ENCODE measurements at places on chromosomes 13 and 19.

- no peak for DNase-seq
Observed at GRCh38 chr19:34808566-34808965, 35.6 kb upstream of the ZNF599 start.

DNA sequence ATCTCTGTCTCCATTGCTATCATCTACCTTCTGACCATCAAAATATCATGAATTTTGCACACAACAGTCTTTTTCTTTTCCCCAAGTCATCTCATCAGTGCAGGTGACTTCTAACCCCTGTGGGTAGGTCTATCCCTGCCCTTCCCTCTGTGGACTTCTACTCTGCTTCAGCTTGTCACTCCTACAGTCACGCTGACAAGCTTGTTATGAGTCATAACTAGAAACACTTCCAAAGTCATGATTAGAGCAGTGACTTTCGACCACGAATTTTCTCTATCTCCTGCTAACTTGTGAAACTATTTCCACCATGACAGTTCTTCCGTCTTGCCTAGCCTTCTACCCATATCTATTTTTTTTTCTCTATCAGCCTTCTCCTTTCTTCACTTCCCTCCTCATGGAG, 343.7 kb upstream of the ARGLU1 start:
- DNase-seq: no peak

DNA sequence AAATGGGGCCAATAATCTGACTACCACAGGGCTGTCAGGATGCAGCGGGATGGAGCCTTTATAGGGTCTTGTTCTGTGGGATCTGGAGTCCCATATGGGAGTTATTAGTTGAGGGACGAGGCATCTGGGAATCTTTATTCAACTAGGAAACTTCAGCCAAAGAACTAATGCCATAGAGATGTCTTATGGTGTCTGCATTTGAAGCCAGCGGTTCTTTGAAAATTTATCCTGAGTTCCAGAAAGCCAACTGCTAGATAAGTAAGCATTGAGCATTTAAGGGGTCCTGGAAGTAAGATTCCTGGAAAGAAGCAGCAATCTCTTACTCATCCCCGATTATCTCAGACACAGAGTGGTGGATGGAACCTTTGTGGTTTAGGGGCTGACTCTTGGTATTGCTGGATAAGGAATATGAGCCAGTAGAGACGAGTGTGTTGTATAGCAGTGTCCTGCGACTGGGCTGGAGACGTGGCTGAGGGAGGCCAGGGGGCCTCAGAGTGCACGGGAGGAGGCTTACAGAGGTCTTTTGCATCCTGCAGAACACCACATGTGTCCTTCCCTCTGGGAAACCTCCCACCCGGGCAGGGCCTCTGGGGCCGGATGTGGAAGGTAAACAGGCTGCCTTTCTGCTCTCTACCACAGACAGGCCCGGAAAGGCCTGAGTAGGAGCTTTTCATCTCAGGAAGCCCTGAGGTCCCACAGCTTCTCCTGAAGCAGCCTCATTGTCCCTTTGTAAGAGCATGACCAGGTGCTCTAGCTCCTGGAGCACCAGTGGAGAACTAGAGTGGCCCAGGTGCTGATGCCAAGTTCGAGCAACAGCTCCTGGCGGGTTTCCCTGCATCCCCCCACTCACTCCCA, 28.8 kb downstream of the ACTN4 start:
- DNase-seq: no peak

GRCh38 chr19:49870309-49870901, 3.0 kb upstream of the PNKP start:
- DNase-seq: no peak

DNA sequence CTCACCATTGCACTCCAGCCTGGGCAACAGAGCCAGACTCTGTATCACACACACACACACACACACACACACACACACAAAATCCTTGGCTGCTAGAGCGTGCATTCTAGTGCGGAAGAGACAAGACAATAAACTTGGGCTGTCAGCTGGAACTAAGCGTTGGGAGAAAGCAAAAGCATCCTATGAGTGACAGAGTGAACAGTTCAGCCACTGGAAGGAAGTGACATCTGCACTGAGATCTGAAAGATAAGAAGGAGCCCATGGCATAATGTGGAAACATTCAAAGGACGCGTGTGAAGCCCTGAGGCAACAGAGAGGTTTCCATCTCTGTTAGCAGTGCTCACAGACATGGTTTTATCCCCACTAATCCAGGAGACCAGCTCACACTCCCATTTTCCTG, 3.5 kb upstream of the SLC1A5 start:
- DNase-seq: no peak

DNA sequence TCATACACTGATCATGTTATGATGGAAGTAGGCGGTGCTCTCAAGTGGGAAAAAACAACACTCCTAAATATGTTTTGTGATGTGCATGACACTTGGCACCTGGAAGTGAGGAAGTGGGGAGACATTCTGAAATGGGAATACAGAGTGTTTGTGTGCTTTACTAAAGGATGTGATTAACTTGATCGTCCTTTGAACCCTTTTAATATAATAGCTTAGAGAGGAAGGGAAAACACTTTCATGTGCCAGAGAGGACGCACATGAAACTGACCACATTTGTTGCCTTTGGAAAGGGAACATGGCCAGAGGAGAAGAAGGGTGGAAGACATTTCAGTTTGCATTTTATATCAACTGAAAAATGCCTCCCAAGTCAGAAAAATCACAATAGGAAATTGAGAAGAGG, 31.4 kb downstream of the SMAD9 start:
- no peak for DNase-seq
